ENCODE measurements at places on chromosomes 1 and 21.

DNA sequence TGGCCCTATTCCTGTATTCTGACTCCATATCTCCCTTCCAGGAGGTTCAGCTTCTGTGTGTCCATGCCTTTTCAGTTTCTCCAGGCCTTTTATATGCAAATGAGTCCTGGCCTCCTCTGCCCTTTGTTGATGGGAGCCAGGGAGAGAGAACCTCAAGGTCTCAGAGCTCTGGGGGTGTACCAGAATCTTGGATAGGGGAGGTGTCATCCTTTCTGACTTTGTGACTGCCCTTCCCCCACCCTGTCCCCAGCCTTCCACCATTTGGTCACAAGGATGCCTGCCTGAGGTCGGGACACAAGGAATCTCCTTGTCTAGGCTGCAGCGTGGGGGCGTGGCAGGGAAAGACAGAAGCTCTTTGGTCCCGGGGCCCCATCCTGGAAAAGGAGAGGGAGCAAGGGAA lies 18.6 kb downstream of the LURAP1 start:
- no peak for DNase-seq

DNA sequence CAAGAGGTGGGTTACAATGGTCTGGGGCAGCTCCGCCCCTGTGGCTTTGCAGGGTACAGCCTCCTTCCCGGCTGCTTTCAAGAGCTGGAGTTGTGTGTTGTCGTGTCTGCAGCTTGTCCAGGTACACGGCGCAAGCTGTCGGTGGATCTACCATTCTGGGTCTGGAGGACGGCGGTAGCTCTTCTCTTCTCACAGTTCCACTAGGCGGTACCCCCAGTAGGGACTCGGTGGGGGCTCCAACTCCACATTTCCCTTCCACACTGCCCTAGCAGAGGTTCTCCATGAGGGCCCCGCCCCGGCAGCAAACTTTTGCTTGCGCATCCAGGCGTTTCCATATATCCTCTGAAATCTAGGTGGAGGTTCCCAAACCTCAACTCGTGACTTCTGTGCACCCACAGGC lies 12.3 kb upstream of the CDCP2 start:
- no peak for DNase-seq

DNA sequence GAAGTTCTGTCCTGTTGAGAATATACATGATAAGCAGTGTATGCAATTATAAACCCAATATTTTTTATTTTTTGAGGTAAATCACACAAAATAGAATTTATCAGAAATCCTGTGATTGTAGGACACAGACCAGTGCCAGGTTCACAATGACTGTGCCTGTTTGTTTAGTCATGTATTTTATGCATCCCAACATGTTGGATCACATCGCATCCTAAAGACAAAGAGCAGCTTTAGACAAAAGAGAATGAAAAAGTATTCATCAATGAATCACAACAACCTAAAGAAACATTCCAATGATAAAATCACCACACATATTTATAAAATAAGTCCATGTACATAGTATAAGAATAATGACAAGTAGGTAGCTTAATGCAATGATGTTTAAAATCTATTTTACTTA lies 53.2 kb upstream of the LRRC8D start:
- no peak for DNase-seq

DNA sequence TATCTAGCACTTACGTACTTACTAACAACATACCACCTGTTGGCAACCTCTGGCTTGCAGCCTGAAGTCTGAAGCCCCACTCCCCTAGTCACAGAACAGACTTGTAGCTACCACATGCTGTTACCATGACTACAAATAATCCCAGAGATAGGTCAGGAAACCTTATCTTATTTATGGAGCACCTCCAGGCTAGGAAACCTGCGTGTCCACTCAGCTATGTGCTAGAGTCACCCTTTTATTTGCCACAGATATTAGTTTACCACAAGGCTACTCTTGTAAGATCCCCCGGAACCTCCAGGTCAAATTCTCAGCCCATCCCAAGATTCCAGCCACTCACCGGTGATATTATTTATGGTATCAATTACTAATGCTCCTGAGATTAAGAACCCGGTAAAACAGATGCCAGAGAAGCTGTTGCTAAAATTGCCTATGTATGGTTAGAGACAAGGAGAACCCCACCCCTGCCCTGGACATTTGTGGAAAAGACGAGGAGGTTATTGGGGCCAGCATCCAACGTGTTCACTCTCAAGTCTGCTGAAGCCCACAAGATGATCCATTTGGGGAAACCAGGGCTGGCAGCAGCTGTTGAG lies 116.5 kb downstream of the TBX15 start:
- DNase-seq: no peak

- DNase-seq: no peak
Observed at GRCh38 chr1:145926686-145927062, 610 bp downstream of the RBM8A start.

- no peak for DNase-seq
Observed at GRCh38 chr1:103109311-103109920, 1.1 kb upstream of the COL11A1 start.

DNA sequence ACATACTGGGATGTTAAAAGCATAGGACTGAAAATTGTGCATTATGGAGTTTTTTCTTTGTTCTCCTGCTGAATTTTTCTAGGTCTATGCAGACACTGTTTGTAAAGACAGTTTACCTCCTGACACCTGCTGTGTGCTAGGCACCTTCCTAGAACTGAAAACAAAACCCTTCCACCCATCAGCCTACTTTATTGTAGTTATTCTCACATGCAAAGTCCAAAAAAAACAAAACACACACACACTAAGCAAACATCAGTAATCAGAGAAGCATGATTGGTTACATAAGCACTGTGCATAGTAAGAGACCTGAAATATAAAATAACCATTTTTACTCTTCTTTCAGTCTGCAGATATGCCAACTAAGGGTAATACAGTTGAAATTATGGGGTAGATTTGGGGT lies 195.1 kb downstream of the CRB1 start:
- DNase-seq: no peak

DNA sequence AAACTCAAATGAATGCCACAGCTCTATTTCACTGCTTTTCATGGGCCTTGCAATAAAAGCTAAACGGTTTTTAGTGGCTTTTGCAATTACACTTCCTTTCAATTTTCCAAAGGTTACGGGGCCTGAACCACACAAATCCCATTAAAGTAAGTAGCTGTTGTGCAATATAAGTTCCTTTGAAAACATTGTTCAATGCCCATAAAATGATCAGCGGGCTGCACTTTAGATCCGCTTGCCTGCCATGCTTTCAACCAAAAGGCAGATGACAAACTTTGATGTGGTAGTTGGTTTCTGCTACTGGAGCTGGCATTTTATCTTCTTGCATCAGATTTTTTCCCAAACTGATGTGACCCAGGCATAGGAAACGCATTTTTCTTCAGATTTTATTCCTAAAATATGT lies 50.2 kb downstream of the PRRX1 start:
- no peak for DNase-seq

GRCh38 chr1:231311720-231312431 lies 25.8 kb downstream of the EXOC8 start:
- no peak for DNase-seq

- no peak for DNase-seq
Observed at GRCh38 chr1:247119600-247120407, 15.6 kb upstream of the ZNF669 start.

Measured in AG09319 (cell line).